HT-29 (cell line): ENCODE measurements at places on chromosomes 4 and X.

- no peak for DNase-seq
Measured at GRCh38 chr4:148405161-148405893, 36.9 kb downstream of the NR3C2 start.

DNA sequence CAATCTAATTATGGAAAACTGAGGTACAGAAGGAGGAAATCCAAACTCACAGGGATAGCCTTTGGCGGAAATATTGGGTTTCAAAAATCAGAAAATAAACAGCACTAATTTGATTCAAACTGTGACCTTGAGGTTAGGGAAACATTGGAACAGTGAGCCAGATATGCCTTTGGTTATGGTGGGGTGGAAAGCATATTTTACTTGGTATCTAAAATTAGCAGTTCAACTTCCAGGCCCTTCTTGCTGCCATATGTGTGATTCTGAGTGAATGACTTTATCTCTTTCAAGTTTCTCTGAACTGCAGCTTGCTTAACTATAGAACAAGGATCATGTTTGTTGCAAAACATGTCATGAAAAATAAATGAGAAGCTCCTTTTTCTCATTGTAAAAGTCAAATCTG, 240.9 kb upstream of the VEGFC start:
- DNase-seq = no peak

GRCh38 chr4:25911356-25911755, 2.7 kb upstream of the SMIM20 start:
- no peak for DNase-seq

GRCh38 chr4:45072981-45073380, 346.6 kb upstream of the GNPDA2 start:
- DNase-seq = no peak

GRCh38 chr4:81084029-81084428, 53.5 kb downstream of the BMP3 start:
- DNase-seq = peak; percentile 50

DNA sequence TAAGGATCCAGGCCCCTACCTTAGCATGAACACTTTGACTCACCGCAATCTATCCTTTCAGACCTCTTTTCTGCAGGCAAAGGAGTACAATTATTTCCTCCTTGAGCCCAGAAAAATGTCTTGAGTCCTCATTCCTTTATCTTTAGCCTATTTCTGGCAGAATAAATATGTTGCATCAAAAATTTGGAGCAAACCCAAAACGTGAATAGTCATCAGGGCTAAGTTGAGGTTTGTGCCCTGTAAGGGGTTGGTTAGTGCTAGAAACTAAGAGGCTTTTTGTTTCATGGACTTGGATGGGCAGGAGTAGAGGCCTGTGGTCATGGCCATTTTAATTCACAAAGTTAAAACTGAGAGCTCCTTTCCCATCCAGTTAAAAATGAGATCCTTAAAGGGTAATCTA, 460.3 kb downstream of the GBA3 start:
- no peak for DNase-seq

DNA sequence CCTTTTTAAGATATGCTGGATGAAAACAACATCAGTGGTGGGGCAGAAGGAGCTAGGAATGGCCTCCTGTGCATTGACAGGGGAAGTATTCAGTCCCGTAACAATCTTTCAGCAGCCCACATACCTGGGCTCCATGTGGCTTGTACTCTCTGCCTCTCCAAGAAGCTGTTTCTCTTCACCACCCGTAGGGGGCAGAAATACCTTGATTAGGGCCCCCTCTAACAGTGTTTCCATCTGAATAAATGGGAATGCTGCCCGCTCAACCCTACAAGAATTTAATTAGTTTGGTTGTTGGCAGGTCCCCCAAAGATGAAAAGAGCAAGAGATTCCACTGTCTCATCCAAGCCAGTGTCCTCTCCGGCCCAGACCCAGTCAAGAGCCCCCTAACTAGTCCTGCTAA, 155.2 kb downstream of the SMIM20 start:
- DNase-seq = peak; percentile 22

- DNase-seq = no peak
Measured at GRCh38 chr4:35052546-35052945, 1191.8 kb downstream of the ARAP2 start.

GRCh38 chr4:186587416-186588018, 32.1 kb upstream of the MTNR1A start:
- DNase-seq = peak; percentile 74

GRCh38 chr4:138761638-138762220, 253.9 kb upstream of the NOCT start:
- DNase-seq = no peak

- DNase-seq = no peak
Measured at GRCh38 chrX:68820476-68821110, 8.2 kb upstream of the EFNB1 start.

GRCh38 chrX:145715641-145716138, 101.9 kb upstream of the SLITRK2 start:
- DNase-seq = no peak

- DNase-seq = no peak
Measured at GRCh38 chr4:136371231-136371630, 1161.1 kb downstream of the PCDH18 start.

DNA sequence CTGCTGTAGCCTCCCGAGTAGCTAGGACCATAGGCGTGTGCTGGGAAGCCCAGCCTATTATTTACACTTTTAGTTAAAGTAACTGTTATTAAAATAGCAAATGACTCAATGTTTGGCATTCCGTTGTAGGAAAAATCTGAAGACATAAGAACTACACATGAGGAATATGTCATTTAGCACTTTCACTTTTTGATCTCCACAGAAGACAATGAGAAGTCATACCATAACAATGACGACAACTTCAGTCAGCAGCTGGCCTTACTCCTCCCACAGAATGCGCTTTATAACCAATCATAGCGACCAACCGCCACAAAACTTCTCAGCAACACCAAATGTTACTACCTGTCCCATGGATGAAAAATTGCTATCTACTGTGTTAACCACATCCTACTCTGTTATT, 6.7 kb downstream of the GPR34 start:
- DNase-seq = no peak

DNA sequence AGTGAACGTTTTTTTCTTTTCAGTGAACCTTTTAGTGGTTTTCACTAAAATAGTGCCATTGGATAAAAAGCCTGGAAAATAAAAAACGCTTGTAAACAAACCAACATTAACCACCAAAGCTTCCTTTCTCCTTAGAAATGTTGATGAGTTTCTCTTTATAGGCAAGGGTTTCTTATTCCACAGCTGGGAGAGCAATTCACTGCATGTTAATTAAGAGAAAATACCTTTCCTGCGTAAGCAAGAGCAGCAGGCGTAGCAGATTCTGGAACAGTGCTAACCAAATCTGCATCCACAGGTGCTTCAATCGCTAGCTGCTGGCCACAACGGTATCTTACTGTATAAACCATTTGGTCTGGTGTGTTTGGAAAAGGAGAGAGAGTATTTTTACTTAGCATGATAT, 13.3 kb upstream of the AASDH start:
- no peak for DNase-seq

GRCh38 chr4:182877326-182877883, 39.8 kb downstream of the DCTD start:
- DNase-seq = no peak

GRCh38 chr4:94211861-94212260, 4.2 kb downstream of the SMARCAD1 start:
- DNase-seq = no peak

- no peak for DNase-seq
Measured at GRCh38 chr4:138344054-138344453, 101.9 kb upstream of the SLC7A11 start.

DNA sequence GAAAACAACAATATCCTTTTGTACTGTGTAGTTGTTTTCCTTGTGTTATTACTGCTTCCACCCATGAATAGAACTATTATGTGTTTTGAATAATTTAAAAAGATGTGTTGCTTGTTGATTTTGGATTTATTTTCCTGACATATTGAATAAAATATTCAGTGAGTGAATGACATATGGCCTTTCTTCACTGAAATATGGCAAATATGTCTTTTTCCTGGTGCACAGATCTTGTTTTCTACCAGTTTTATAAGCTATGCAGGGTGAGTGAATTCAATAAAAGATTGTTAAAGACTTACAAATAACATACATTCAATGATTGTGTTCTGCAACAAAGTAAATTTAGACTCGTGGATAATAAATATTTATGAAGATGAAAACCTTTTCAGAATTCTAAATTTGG, 1216.3 kb upstream of the ADGRL3 start:
- no peak for DNase-seq

DNA sequence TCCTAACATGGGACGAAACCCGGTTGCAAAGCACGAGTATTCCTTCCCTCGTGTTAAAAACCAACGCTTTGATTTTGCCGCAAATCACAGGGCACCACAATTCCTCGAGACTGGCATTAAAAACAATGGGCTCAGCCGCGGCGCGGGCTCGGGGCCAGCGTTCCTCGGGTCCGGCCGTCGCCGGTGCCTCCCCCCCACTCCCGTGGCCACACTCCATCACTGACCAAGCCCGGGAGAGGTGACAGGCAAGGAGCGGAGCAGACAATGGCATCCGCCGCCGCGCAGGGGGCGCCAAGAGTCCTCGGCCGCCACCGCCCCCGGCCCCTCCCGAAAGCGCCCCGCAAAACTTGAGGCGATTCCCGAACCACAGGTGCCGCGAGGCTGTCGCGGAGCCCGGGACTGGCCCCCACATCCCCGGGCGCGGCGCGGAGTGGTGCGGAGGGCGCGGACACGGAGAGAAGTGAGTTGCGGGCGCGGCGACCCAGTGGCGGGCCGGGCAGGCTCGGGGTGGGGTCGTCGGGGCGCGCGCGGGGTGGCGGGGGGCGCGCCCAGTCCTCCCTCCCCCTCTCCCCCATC, 445 bp downstream of the AP1S2 start:
- peak; percentile 48 for DNase-seq

DNA sequence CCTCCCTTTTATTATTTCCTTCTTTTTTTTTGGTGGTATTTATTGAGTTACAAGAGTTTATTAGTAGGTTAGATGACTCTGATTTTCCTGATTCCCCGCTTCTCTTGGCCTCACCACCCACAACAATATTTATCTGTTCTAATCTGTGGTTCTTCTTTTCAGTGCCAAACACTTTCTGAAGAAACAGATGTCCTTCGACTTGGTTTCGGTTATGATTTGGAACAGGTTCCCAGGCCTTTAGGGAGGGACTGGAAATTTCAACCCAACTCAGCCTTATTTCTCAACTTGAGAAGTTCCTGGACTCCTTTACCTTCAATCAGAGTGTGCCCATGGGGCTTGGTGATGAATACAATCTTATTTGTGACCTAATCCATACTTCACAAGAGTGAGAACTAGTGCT, 108.1 kb downstream of the UCHL1 start:
- no peak for DNase-seq

- DNase-seq = peak; percentile 92
Measured at GRCh38 chr4:123478859-123479345, 82.3 kb downstream of the SPRY1 start.

DNA sequence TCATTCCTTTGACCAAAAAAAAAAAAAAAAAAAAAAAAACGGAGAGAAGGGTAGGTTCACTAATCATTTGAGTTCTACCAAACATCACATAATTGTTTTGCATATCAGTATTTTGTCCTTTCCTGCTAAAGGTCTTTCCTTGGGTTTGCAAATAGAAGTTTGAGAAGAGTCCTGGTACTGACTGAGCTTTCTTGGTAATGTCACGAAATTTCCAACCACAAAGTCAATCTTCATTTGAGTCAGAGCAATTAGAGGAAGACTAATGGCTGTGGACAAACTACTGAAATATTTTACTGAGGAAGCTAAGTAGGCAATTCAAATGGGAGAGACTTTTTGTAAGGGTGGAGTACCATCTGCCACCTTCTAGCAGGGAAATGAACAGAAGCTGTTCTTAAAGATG, 21.7 kb upstream of the CD40LG start:
- no peak for DNase-seq

- no peak for DNase-seq
Measured at GRCh38 chr4:41177016-41177415, 37.3 kb downstream of the APBB2 start.

DNA sequence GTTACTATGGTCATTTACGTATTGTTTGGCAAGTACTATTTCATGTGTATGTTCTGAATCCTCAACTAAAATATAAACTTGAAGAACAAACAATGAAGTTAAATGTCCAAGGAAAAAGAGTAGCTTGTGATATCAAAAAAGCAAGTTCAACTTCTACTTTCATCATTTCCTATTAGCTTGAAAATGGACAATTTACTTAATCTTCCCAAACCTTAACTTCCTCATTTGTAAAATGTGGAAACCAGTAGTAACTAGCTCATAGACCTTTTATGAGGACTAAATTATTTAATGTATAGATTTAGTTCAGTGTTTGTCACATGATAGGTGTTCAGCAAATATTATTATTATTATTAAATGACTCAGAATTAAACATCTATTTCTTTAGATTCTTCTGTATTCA, 276.8 kb upstream of the TET2 start:
- no peak for DNase-seq
